ENCODE measurements at places on chromosomes 6 and 20.

DNA sequence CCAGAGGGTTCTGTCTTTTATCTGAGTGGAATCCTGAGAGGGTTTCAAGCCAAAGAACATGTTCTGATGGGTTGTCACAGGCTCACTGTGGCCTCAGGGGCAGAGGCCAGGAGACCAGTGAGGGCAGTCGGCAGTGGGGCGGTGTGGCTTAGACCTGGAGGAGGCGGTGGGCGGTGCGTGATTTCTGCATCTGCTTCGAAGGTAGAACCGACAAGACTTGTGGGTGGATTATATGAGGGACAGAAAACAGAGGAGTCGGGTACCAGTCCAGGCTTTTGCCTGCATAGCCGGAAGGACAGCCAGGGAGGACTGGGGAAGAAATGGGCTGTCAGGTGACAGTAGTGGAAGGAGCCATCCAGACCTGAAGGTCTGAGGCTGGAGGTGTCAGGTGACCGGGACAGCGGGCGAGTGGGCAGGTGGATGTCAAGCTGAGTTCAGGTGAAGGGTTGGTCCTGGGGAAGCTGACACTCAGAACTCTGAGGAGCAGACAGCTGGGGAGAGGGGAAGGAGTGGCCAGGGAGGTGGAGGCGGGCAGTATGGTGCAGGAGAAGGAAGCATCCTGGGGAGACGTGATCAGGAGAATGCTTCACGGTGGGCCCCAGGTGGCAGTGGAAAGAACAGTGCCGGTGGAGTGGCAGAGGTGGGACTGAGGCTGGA is 3.1 kb downstream of the CTSZ start:
- no peak for DNase-seq

- DNase-seq = no peak
Measured at GRCh38 chr6:132780770-132781371, 17.6 kb downstream of the SLC18B1 start.

- DNase-seq = no peak
Measured at GRCh38 chr6:30207619-30208295, 5.4 kb downstream of the TRIM26 start.

DNA sequence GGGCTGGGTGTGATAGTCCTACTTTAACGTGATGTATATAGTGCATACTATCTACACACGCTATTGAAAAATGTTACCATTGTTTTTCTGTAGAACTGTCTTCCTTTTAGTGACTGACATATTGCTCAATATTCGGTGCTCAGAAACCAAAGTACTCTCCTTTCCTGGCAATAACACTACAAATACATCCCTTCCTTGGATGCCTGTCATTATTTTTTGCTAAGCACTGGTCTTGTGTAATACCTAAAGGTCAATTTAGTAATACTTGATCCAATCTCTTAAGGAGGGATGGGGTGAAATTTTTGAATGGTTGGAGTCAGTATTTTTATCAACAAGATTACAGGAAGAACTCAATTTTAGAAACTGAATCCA is 23.9 kb downstream of the CNR1 start:
- DNase-seq = no peak

GRCh38 chr20:62970307-62971210 is 18.1 kb downstream of the SLC17A9 start:
- DNase-seq = no peak

GRCh38 chr6:118146584-118146983 is 239.5 kb downstream of the SLC35F1 start:
- no peak for DNase-seq

GRCh38 chr6:52022675-52023074 is 64.7 kb downstream of the PKHD1 start:
- no peak for DNase-seq

- DNase-seq = no peak
Measured at GRCh38 chr6:131139599-131139998, 4.3 kb downstream of the AKAP7 start.

- DNase-seq = no peak
Measured at GRCh38 chr20:34526466-34526865, 10.2 kb downstream of the DYNLRB1 start.

DNA sequence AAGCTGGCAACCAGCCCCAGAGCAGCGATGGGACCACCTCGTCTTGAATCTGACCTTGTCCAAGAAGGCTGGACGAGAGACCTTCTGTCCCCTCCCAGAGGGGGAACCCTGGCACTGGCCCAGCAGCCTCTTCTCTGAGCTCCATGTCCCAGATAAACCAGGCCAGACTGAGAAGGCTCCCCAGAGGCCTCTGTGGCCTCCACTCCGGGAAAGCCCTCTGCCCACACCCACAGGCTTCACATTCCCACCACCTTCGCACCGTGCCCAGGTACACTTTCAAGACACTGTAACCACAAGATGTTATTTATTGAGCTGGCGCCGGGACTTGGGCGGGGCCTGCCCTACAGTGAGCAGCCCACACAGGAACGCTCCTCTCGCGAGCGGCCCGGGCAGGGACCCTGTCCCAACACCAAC is 33.2 kb downstream of the ADA start:
- DNase-seq = no peak

DNA sequence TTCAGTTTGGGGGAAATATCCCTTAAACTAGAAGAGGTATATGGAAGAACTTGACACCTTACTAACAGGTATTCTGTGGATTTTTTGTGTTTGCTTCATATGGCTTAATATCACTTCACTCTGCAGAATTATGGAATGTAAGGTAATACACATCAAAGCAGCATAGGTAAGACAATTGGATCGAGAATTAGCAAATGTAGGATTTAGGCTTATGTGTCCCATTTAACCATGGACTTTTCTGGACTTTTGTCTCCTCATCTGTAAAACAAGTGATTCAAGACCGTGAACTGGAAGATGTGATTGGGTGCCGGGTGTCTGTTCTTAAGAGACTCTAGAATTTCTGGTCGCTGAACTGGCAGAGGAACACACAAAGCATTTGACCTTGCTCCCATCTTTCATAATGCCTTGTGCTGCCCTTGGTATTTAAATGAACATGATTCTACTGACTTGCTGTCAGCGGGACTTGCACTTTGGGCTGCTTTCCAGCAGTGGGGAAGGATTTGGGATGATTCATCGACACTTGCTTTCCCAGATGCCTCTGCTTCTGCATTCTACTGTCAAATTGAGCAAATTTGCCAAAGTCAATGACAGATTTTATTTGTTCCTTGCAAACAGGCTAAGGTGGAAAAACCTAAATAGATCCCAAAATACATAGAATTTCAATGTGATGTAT is 199.8 kb downstream of the PLCB1 start:
- no peak for DNase-seq

DNA sequence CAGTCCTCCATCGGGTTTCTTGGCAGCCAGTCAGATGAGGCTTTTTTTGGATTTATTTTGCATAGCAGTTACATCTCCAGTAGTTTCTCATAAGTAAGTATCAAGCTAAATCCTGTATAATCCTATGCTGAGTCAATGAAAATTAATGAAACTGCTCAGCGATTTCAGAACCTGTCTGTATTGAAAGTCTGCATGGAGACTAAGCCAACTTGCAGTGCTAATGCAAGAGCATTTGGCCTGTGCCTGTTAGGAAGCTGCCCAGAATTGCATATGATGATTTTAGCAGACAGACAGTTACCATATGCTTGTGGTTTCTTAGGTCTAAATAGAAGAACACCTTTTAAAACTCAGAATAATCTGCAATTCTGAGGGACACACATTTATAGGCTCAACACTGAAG is 25.2 kb upstream of the LRRN4 start:
- no peak for DNase-seq

DNA sequence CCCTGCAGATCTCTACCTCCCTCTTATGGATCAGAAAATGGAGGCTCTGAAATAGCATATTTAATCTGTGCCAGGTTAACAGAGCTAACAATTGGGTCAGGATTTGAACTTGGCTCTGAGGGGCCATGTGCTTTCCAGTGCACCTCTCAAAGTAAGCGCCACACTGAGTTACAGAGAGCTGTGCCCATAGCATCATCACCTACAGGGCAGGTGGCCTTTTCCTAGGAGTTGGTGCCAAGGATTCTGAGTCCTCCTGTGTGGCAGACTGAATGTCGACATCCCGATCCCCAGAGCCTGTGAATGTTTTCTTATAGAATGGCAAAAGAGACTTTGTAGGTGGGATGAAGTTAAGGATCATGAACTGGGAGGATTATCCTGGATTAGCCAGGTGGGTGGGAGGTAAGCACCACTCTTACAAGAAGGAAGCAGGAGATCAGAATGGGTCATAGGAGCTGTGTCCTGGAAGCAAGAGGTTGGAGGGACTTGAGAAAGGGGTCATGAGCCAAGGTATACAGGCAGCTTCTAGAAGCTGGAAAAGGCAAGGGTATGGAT is 68.0 kb upstream of the TBC1D7 start:
- DNase-seq = peak; percentile 58

DNA sequence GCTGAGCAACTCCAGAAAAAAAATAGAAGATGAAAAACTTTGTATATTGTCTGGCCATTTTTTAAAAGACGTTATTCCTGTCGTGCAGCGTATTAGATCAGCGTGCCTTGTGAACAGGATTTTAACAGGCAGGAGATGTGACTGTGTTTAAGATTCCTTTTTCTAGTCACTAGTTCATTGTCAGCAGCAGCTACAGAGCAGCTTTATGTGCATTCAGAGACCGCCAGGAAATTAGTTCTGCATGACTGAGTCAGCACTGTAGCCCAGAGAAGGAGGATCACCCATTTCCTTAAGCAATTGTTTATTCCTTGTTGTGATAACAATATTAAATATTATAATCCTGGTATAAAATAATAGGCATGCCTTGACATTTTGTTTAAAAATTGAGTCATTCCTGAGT is 75.4 kb upstream of the ADGRB3 start:
- DNase-seq = peak; percentile 22

- no peak for DNase-seq
Measured at GRCh38 chr6:30799210-30799609, 54.9 kb upstream of the IER3 start.

GRCh38 chr20:62215991-62216635 is 4.0 kb downstream of the HRH3 start:
- DNase-seq = no peak

DNA sequence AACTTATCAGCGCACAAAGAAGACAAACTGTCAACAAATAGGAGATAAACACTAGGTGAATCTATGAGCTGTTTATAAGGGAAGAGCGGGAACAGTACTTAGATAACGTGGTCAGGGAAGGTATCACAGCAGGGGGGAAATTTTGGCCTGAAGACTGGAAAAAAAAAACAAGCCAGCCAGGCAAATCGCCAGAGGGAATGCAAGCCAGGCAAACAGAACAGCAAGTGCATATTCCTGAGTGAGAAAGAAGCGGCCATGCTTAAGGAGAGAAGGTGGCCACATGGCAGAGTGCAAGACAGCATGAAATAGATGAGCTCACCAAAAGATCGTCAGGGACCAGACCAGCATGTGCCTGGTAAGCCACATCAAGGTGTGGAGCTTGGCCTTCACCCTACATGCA is 466.5 kb upstream of the ARID1B start:
- no peak for DNase-seq

DNA sequence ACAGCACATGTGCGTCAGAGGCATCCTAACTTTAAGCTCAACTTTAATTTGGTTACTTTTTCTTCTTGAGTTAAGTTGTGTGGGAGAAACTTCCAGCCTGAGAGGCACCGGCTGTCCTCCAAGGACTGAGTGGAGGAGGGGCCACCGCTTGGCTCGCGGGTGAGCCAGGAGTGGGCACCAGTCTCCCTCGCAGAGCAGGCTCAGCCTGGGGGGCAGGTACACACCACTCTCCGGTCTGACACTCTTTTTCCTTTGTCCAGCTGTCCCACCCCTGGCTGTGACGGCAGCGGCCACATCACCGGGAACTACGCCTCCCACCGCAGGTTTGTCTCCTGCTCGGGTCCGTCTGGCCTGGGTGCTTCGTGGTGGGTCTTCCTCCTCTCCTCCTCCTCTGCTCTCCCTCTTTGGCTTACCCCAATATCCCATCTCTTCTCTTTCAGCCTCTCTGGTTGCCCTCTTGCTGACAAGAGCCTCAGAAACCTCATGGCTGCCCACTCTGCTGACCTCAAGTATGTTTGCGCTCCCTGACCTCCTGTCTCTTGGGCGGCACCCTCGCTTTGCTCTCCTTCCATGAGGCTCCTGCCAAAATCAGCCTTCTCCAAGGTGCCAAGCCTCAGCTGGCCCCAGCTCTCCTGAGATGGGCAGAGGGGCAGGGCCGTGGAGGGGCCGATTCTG is 32.6 kb upstream of the PCMTD2 start:
- DNase-seq = no peak

DNA sequence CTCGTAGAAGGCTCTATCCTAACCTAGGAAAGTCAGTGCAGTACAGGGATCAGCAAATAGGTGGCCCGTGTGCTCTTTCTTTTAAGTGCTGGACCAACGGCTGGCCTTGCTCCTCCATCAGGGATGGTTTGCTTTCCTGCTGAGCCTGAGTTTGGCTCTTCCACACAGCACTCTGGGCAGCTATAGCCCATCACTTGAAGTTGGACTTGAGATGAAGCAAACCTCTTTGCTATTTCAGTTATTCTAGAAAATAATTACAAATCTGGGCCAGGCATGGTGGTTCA is 66.9 kb upstream of the KCNK16 start:
- DNase-seq = no peak

DNA sequence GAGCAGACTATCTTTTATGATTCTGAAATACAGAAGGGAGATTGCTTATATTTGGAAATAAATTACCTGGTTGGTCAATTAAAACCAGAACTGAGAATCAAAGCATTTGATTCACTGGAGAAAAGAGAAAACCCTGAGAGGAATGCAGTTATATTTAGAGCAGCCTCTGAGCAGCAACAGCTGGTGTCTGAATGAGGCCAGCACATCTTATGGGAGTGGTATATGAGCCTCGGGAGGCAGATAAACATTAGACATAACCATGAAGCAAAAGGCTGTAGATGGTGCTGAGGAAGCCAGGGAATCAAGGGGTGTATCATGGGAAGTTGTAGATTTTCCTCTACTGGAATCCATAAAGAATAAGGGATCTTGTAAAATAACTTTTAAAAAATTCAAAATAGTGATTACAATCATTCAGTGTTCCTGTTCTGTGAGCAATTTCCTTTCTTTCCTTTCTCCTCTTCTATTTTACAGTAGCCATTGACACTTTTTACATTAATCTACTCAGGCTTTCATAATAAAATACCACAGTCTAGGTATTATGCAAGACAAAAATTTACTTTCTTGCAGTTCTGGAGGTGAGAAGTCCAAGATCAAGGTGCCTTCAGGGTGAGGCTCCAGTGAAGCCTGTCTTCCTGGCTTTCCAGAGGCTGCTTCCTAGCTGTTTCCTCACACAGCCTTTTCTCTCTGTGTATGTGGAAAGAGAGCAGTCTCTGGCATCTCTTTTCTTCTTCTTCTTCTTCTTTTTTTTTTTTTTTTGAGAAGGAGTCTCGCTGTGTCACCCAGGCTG is 32.8 kb upstream of the ENPP5 start:
- DNase-seq = no peak

GRCh38 chr6:109304284-109305015 is 77.8 kb downstream of the CD164 start:
- no peak for DNase-seq

GRCh38 chr6:89084954-89085353 is 4.4 kb downstream of the PNRC1 start:
- DNase-seq = no peak
